SK-MEL-5 (cell line): ENCODE measurements at places on chromosomes 1 and 21. TPM values are rescaled to one million over a fixed set of nuclear protein-coding genes. Genes with fewer than 3 reads are reported as not detected.

LRRN2 gene
- total RNA-seq, result not detected in 2 replicates

S100A9 gene
- not detected in 2 replicates for total RNA-seq

HSPA6 gene
- 4.2 and 4.8 TPM in 2 replicates for total RNA-seq

VHLL gene
- total RNA-seq, result 0.27 TPM in 1 of 2 replicates, not detected in the other

VSIG8 gene
- not detected in 2 replicates for total RNA-seq

GRCh38 chr1:204887846-204888245 lies 17.2 kb downstream of the NFASC start:
- peak; percentile 11 for DNase-seq

- peak; percentile 46 for DNase-seq
Observed at GRCh38 chr1:26121854-26122773, 10.5 kb downstream of the PDIK1L start.

DNA sequence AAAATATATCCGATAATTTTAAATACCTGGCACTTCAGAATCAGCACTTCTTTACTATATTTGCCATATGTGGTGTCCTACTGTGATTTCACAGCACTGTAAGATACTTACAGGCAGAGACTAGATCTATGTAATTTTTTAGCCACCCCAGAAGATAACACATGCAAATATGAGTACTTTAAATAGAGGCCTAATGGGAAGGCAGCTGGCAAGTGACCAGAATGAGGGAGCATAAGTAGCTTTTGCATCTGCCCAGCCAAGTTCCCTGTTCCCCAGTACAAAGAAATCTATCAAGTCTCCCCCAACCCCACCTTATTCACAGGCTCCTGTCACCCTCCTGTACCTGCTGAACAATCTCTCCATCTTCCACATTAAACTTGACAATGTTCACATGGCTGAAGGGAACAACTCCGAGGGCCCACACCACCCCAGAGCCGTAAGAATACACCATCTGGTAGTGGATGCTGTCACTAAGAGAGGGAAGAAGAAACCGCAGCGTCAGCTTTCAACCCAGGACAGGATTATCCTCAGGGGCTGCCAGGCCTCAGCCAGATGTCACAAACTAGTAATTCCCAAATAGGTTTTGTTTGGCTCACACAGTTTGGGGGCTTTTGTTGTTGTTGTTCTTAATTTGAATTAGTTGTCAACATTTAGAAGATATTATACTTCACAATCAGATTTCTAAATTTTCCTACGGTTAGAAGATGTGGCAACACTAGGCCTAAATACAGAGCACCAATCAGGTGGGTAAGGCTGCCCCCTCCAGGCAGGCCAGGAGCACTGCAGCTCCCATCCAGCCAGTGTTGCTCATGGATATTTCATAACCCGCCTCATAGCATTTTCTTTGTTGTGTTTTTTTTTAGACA lies 10.4 kb downstream of the EMC1 start:
- peak; percentile 77 for DNase-seq
